NCI-H526 treated with DMSO at 0.1 percent for 48 hours (cell line): ENCODE measurements at places on chromosomes 13 and 19.

DNA sequence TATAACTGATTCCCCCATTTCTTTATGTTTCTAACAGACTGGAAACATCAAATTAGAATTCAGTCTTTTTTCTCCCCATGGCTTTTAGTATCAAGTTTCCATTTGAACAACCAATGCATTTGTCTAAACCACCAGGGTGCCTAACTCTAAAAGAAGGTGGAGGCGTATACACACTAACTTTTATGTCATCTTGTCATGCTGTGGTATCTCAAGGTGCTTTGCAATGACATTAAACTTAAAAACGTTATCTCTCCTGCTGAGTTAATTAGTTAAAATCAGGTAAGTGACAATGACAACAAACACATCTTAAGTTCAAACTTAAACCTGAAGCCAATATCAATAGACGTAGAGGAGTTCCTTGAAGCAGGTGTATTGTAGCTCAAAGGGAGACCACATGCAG lies 1001.7 kb downstream of the PCDH17 start:
- no peak for DNase-seq

GRCh38 chr13:88066847-88067246 lies 395.7 kb downstream of the SLITRK5 start:
- DNase-seq: no peak

- DNase-seq: no peak
Measured at GRCh38 chr13:66098931-66099628, 1131.1 kb downstream of the PCDH9 start.

DNA sequence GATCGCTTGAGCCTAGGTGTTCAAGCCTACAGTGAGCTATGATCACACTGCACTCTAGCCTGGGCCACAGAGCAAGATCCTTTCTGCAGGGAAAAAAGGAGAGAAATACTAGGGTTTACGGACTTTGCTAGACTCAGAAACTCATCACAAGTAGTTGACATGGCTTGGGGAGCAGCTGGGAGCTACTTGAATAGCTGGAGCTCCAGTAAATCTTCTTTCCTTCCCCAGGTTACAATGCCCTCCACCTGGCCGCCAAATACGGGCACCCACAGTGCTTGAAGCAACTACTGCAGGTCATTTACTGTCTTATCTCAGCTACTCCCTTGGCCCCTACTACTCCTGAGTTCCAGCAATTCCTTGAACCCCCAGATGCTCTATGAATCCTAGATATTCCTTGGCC lies 19.3 kb downstream of the ANKRD24 start:
- DNase-seq: no peak

DNA sequence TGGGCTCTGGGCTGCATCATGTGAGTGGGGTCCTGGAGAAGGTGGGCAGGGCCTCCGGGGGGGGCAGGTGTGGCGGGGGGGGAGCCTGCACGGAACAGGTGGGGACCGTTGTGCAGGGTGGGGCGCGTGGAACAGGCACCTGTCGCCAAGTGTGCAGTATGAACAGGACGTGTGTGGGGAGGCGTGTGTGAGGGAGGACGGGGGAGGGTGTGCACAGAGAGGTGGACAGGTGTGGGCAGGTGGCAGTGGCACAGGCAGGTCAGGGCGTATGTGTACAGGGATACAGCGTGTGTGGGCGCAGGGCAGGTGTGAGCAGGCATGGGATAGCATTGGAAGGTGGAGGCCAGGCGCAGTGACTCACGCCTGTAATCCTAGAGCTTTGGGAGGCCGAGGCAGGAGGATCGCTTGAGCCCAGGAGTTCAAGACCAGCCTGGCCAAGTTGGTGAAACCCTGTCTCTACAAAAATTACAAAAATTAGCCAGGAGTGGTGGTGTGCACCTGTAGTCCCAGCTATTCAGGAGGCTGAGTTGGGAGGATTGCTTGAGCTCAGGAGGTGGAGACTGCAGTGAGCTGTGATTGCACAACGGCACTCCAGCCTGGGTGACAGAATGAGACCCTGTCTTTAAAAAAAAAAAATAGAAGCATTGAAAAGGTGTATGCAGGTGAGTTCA lies 3.2 kb downstream of the PLK5 start:
- no peak for DNase-seq

DNA sequence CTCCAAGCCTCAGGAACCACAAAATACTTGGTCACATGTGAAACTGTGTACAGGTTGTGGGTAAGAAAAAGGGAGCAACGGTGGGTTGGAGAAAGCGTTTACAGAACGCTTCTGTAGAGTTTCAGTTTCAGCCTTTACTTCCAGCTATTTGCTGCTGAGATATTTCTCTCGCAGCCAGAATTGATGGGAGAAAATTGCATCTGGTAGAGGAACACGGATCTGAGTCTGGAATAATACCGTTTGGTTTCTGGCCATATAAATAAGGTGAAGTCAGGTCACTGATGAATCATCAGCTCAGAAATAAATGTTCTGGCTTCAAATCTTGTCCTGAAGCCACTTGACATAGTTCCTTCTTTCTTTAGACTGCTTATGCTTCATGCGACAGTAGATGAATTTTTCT lies 20.3 kb upstream of the RFC3 start:
- no peak for DNase-seq

GRCh38 chr19:12783291-12783848 lies 7.9 kb upstream of the JUNB start:
- no peak for DNase-seq

DNA sequence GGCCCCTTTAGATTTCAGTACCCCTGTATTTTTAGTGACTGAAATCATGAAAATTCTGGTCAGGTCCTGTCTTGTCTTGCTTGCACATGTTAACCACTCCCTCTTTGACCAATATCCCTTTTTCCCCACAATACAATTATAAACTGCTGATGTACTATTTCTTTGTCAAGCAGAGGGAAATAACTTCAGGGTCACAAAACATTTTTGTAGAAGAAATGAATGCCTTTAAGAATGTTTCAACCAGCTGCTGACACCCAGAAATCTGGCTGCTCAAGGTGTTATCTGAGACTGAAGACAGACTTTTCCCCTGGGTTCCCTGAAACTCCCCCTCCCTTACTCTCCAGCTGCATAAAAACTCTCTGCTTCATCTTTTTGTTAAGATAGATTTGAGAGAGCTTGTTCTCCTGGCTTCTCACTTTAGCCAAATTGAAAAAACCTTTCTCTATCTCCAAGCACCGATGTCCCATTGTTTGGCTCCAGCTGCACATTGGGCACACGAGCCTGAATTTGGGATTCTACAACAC lies 18.4 kb upstream of the ACOD1 start:
- DNase-seq: no peak

GRCh38 chr13:22009500-22009899 lies 338.6 kb downstream of the FGF9 start:
- DNase-seq: no peak

DNA sequence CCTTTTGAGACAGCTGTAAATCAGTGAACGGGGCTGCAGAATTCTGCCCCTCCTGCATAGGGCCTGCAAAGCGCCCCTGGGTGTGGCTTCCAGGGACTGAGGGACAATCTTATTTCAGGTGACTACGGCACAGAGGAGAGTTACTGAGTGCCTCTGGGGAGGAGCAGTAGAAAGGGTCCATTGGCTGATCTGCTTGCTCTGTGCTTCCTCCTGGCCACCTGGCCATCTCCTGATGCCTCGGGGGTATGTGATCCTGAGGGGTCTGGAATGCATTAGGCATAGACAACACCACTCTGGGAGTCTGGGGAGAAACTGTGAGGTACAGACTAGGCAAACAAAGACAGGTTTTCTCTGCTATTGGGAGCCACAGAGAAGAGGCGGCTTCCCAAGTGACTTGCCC lies 2.8 kb downstream of the KCTD15 start:
- DNase-seq: no peak
